NCI-H2081 treated with DMSO at 0.1 percent for 48 hours (cell line): ENCODE measurements at places on chromosomes 2 and 18.

DNA sequence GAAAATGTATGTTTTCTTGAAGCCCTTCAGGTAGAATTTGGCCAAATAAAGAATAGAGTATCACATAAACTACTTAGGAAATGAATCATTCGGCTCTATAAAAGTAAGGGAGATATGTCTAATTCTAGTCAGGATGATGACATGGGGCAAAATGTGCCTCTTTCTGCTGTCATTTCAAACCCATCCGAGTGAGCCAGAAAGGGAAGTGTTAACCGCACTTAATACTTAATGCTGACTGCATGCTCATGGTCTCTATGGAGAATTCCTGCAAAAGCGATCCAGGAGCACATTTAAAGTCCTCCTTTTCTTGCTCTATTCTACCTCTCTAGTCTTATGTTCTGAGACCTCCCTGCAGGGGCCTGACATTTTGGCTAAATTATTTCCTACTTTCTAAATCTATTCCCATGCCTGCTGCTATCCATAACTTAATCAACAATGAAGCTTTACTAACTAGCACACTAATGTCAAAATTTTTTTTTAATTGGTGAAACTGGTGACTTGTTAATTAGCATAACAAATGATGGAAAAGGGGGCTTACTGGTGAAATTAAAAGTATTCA, 127.4 kb downstream of the CDC42EP3 start:
- no peak for DNase-seq

- no peak for DNase-seq
These were observed 77.6 kb upstream of the SLC4A10 start for GRCh38 chr2:161546635-161547034.

DNA sequence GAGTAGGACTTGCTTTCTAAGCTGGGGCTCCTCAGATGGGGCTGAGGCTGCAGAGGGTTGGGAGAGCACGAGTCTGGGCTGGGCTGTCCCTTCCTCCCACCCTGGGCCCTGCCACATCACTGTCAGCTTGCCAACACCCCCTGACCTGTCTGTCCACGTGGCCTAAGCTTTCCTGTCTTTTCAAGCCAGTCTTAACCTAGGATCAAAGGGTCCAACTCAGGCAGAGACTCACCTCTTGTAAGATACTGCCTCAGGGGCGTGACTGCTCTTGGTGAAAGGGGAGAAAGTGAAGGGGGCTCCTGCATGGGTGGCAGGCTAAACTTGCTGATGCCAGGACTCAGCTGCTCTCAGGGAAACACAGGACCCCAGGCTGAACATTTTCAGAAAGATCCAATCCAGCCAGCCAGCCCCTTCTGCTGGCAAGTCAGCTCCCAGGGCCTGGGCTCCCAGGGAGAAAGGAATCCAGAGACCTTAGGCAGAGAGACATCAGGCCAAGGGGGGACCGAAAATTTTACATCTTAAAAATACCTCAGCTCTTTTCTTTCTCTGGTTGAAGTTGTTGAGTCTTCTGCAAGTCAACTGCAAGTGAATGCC, 144.2 kb upstream of the ID2 start:
- DNase-seq = no peak

DNA sequence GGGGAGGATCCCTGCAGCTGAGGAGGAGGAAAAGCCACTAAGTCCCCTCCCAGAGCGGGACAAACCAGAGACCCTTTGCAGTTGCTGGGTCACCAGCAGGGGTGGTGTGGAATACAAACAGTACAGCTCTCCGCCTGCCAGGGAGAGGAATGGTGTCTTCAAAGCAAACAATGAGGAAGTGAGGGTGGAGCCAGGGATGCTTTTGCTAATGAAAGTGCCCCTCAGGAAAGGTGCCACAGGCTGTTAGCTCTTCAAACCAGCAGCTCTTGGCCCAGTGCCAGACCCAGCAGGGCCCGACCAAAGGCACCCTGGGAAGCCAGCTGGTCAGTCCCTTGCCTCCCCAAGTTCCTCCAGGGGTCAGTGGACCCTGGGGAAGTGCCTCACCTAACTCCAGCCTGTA, 102.8 kb downstream of the HIBCH start:
- peak; percentile 5 for DNase-seq
